Astrocyte of the hippocampus (primary cell): ENCODE measurements at places on chromosomes 16 and 17.
A peak's percentile ranks its signal among the peaks of the same experiment; 100 is the strongest.

DNA sequence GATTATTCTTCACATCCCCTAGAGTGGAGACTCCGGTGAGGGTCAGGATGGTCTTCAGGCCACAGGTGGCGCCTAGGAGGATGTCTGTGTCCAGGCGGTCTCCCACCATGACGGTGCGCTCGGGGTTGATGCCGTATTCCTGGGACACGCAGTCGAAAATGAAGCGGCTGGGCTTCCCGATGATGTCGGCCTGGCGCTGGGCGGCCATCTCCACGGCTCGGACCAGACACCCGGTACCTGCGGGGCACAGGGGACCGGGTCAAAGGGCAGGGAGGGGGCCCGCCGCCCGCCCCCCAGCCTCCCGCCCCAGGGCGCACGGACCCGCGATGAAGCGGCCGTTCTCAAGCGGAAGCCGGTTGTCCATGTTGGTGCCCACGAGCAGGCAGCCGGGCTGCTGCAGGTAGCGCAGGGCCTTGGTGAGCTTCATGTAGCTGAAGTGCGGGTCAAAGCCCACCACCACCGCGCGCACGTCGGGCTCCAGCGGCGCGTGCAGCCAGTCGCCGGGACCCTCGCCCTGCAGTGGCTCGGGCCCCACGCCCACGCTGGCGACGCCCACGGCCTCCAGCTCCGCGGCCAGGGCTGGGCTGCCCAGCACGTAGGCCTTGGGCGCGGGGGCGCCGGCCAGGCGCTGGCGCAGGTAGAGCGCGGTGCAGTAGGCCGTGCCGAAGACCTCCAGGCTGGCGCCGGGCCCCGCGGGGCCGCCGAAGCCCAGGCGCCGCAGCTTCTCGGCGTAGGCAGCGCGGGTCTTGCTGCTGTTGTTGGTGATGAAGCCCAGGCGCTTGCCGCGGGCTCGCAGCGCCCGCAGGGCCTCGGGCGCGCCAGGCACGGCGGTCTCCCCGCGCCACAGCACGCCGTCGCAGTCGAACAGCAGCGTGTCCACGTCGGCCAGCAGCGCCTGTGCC lies 572 bp downstream of the PGP start:
- DNase-seq: no peak

DNA sequence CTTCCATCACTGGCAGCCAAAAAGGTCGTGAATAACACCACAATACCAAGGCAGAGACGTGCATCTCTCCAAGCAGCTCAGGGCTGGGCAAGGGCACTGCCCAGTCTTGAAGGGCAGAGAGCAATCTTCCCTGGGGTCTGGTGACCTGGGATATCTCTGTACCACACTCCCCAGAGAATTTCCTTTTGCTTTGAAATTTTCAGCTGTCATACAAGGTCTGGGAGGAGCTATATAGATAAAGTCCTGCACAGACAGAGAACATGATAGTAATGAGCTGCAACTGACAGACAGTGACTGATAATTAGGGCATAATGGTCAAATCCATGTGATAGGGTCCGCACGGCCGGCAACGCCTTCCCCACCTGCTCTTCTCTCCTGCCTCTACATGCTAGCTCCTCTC lies 68.2 kb downstream of the DYNLRB2 start:
- no peak for DNase-seq

DNA sequence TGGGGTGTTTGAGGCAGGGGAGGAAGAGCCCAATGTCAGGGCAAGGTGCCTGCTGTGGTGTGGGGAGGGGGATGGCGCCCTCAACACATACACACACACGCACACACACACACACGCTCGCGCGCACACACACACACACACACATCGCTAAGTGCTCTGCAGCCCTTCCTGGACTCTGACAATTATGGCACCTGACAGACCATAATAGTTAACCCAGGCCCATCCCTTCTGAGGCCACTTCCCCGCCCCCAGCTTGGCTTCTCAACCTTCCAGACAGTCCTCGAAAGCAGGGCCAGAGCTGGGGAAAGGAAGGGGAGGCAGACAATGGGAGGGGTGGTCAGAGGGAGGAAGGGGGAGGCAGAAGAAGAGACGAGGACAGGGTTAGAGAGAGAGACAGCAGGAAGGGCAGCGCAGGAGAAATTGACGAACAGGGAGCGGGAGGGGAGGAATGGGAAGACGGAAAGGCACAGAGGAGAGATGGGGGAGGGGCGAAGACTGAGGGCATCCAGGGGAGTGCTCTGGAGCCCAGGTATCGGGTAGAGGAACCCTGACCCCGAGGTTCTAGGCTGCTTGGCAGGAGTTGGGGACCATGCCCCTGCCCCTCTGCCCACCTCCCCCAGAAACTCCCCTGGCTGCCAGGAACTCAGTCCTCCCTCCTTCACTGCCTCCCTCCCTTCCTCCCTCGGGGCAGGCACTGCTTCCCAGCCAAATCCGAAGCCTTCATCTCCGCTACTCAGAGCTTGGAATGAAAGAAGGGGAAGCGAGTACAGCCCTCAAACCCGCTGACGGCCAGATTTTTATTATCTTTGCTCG lies 4.0 kb downstream of the SRCIN1 start:
- DNase-seq: peak; percentile 27

- no peak for DNase-seq
Measured at GRCh38 chr17:7042501-7043181, 1.3 kb downstream of the SLC16A11 start.

DNA sequence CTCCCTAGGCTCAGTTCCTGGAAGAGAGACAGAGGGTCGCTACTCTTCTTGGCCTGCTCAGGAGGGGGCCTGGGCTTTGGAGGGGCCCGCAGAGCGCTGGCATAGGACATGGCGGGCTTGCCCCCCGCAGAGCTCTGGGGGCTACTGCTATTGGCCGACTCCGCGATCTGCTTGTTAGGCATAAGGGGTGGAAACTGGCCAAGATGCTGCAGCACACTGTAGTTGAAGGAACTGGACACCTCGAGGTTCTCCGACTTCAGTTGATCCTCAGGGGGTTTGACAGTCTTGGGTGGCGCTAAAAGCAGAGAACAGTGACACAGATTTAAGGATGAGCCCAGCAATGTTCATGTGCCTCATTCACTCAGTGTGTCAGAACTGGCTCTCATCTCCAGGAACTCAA lies 33.9 kb downstream of the CACNG1 start:
- no peak for DNase-seq

- no peak for DNase-seq
Measured at GRCh38 chr16:56262148-56262547, 70.9 kb downstream of the GNAO1 start.

GRCh38 chr17:77875051-77875780 lies 83.3 kb upstream of the TNRC6C start:
- DNase-seq: peak; percentile 97

DNA sequence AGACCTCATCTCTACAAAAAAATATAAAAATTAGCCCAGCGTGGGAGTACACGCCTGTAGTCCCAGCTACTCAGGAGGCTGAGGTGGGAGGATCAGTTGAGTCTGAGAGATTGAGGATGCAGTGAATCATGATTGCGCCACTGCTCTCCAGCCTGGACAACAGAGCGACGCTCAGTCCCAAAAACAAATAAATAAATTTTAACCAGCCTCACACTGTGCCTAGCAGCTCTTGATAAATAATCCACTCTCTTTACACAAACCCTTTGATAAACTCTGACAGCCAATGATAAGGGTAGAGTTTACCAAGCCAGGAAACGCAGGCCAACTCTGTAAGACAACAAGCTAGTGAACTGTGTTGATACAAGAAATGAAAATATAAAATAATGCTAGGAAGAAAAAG lies 32.7 kb downstream of the LITAF start:
- DNase-seq: no peak

GRCh38 chr16:46961373-46962353 lies 11.8 kb downstream of the DNAJA2 start:
- peak; percentile 12 for DNase-seq

GRCh38 chr16:87684106-87684677 lies 81.6 kb downstream of the KLHDC4 start:
- DNase-seq: no peak
